ENCODE measurements at places on chromosomes 6 and 20.

GRCh38 chr6:16683641-16684194, 77.5 kb downstream of the ATXN1 start:
- no peak for DNase-seq

- peak; percentile 34 for DNase-seq
Observed at GRCh38 chr6:44237021-44237812, 9.7 kb upstream of the HSP90AB1 start.

DNA sequence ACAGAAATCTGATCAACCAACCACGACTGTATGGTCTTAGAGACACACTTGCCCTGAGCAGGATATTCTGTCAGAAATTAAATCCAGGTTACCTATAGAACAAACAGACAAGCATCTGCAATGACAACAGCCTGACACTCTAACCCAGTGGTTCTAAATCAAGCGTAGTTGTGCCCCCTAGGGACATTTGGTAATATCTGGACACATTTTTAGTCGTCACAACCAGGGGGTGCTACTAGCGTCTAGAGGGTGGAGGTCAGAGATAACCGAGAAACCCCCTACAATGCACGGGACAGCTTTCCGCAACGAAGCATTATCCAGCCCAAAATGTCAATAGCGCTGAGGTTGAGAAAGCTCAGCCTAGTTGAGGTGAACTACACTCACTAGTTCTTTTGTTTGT, 32.3 kb downstream of the ID4 start:
- DNase-seq = no peak

GRCh38 chr6:166658115-166658791, 31.2 kb upstream of the RPS6KA2 start:
- DNase-seq = no peak

- no peak for DNase-seq
Observed at GRCh38 chr6:106823732-106824351, 150.7 kb downstream of the CD24 start.

DNA sequence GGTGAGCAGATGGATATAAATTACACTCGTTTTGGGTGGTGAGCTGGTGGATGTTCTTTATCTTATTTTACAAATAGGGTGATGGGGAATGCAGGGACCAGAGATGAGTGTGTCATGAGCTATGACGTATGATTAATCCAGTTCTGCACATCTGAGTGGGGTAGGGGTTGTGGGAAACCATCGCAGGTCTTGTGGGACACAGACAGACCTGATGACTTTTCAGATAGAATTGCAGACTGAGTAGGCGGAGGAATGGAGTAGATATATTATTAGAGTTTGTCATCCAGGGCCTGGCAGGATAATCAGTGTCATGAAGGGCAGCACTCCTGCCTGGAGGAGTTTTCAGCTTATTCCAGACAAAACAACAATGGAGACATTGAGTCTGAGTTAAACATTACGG, 12.9 kb upstream of the DSP start:
- no peak for DNase-seq

DNA sequence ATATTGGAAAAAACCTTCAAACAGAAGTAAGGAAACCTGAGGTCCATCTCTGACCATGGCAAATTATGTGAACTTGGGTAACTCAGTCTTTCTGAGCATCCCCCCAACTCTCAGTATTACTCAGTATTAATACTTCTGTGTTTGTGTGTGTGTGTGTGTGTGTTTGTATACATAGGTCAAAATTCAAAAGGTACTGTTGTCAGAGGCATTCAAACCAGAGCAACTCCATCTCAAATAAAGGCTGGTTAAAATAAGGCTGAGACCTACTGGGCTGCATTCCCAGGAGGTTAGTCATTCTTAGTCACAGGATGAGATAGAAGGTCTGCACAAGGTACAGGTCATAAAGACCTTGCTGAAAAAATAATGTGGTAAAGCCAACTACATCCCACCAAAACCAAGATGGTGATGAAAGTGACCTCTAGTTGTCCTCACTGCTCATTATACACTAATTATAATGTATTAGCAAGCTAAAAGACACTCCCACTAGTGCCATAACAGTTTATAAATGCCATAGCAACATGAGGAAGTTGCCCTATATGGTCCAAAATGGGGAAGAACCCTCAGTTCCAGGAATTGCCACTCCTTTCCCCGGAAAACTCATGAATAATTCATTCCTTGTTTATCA, 33.3 kb upstream of the SLC22A16 start:
- DNase-seq = no peak

DNA sequence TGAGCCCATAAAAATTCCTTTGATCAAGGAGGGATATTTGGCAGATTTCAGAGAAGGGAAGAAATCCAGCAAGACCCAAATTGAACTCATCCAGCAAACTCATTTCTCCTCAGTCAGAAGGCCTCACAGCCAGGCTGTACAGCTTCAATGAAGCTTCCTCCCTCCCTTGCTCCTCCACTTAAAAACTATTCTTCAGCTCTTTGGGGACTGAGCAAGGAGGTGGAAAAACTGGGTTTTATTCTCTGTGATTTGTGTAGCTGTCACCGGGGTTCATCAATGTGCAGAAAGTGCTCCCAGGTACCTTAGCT, 158.7 kb upstream of the ZNF184 start:
- DNase-seq = no peak

DNA sequence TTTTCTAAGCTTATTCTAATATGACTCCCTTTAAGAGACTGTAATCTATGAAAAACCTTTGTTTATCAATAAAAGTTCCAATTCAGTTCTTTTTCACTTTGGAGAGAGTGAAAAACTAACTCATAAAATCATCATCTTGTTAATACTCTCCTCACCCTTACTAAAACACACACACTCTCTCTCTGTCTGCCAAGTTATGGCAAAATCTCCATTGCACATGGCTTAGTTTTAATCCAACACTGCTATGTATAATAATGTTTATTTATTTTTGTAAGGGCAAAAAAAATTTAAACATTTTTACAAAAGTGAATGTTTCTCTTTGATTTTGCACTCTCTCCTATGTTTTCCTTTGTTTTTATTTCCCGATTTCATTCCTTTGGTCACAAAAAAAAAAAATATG, 253.2 kb downstream of the BMP7 start:
- DNase-seq = no peak

DNA sequence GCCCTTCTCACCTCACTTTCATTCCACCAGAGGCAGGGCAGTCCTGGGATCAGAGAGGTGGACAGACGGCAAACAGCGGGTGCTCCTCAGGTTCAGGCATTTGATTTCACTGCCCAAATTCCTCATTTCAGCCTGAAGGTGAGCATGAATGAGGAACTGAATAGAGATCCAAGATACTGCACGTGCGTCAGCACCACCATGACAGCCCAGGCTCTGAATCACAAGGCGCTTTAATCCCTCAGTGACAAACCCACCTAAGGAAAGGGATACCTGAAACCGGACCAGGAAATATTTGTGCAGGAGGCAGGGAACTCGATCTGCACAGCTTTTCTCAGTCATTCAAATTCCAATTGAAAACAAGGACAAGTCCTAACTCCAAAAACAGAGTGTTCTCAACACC, 174.8 kb upstream of the HEY2 start:
- no peak for DNase-seq

DNA sequence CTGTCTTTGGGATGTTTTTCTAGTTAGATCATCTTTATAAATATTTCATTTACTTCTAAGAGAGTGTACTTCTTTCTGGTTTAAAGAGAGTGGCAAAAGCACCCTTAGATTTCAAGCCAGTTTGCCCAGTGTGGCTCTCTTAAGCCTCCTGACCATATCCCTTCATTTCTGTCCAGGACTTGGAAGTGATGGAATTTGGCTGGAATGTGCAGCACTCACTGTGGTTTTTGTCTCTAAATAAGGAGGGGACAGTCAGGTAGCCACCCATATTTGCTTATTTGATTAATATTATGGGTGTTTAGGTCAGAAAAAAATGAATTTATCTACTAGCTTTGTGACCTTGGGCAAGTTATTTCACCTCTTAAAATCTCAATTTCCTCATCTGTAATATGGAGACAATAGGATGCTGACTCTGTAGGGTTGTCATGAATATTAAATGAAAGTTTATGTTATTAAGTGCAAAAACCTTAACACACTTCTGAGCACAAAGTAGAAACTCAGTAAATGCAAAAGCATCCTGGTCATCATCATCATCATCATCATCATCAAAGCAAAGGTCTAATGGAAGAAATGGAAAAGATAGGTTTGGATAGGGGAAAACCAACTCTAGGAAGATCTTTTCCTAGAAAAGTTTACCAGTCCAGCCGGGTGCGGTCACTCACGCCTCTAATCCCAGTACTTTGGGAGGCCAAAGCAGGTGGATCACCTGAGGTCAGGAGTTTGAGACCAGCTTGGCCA, 3.1 kb downstream of the CRYBG1 start:
- no peak for DNase-seq

DNA sequence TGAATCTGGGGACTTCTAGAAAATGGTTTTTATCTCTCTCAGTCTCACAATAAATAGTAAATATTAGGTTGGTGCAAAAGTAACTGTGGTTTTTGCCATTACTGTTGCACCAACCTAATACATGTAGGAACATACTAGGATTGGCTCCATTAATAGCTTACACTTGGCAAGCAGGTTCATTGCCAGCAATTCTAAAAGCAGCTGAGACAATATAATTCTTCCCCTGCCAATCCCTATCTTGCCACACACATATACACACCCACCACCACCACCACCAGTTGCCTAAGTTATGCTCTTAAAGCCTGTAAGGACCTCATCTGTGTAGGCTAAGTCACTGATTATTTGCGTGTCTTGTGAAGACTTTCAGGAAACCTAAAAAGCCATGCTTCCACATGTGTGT, 145.1 kb downstream of the KIF16B start:
- no peak for DNase-seq

DNA sequence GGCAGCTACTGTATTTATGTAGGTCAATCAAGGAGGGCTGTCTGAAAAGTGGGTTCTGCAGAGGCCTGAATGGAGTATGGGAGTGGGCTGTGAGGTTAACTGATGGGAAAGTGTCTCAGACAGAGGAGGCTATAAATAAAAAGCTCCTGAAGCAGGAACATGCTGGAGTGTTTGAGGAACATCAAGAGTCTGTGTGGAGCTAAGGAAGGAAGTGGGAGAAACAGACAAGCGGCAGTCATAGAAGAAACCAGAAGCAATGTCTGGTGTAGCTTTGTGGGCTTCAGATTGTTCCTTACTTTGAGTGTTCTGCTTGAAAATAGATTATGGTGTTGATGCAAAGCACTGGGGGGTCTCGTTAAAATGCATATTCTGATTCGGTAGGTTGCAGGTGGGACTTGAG, 101.5 kb upstream of the OGFRL1 start:
- DNase-seq = no peak

GRCh38 chr6:75166773-75167172, 39.1 kb downstream of the COL12A1 start:
- DNase-seq = no peak

- no peak for DNase-seq
Observed at GRCh38 chr6:66429210-66429609, 722.2 kb upstream of the EYS start.

- DNase-seq = no peak
Observed at GRCh38 chr6:25953733-25954132, 8.9 kb upstream of the TRIM38 start.

DNA sequence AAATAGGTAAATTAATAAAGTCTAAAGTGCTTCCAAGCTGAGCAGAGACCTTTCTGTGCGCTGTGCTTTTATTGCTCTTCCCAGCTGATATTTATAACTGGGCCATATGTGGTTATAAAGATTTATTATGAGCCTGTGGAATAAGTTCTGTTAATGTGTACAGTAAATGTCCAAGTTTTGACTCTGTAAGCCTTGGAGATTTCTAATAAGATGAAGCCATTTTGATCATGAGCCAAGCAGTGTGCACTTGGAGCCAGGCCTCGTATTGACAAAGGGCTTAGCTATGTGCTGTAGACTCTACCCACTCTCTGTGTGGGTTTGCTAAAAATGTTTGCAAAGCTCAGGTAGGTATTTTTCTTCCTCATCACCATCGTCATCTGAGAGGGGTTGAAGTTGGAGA, 361.1 kb downstream of the FOXA2 start:
- DNase-seq = no peak

GRCh38 chr6:46014046-46014445, 1.6 kb downstream of the CLIC5 start:
- DNase-seq = no peak

DNA sequence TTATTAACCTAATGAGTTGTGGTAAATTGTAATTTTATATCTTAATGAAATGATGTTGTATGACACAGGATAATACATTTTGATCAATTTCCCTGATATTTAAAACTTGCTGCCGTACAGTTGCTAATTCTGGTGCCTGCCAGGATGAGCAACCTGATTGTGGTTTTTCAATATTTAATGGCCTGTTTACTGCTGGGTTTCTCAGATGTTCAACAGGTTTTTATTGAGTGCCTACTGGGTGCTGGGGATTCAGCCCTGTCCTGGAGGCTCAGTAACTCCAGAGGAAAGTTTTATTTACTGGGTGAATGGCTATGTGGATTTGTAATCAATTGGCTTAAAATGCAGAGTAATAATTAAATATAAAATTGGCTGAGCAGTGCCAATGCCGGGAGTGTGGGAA, 8.0 kb downstream of the TOX2 start:
- DNase-seq = no peak

DNA sequence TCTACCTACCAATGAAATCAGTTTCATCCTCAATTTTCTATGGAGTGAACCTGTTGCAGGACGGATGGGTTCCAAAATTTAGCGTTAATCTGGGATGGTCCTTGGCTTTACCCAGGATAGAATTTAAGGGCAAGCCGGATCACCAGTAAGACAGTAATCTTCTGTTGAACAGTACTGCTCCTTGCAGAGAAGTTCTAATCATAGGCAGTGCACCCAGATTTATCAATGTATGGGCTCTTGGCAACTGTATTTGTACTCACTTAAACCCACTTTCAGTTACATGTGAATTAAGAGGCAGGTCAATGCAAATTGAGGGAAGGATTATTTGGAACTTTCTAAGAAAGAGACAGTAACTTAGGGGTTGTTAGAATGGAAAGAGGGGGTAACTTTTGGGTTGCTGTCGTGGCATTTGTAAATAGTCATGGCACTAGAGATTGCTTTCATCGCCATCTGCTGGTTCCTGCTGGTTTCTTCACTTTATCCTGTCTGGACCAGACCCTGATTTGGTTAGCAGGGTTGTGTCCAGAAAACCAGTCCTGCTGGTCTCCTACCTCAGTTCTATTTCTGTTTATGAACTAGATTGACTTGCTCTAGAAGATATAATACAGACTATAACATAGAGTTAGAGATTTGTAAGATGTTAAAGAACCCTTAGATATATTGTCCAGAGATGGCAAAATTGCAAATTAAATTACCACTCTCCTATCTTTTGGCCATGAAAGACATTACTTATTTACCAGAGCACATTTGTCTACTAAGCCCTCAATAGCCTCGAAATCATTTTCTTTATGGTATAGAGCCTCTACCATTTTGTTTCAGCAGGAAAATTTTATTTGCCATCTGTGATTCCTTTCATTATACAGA, 646.3 kb downstream of the UTRN start:
- no peak for DNase-seq

- peak; percentile 44 for DNase-seq
Observed at GRCh38 chr6:31822036-31822821, 5.3 kb upstream of the HSPA1B start.
